Umbilical cord (tissue), 2 donors: ENCODE measurements at places on chromosomes 3 and 15.

DNA sequence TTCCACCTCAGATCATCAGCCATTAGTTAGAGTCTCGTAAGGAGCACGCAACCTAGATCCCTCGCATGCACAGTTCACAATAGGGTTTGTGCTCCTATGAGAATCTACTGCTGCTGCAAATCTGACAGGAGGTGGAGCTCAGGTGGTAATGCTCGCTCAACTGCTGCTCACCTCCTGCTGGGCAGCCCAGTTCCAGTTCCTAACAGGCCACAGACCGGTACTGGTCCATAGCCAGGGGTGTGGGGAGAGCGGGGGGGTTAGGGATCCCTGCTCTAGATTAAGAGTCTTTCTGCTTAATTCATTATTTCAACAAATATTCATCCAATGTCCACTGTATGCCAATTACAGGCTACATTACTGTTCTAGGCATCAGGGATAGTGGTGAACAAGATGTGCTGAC is 170.4 kb upstream of the KBTBD8 start:
- no peak for DNase-seq

DNA sequence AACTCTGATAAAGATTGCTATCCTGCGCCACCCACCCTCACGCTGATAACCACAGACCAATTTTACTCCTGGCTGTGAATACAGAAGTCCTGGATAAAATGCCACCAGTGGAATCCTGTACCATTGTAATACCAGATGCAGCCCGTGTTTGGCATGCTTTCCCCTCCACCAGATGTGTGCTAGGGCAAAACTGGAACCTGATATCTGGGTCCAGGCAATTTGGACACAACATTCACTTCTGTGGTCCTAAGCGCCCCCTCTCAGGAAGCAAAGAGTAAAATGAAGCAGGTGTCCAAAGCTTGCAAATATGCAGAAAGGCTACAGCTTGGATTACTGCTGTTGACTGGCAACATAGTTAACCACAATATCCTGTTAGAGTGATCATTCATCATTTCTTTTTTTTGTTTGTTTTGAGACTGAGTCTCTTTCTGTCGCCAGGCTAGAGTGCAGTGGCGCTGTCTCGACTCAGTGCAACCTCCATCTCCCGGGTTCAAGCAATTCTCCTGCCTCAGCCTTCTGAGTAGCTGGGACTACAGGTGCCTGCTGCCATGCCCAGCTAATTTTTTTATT is 32.8 kb downstream of the LOXL1 start:
- no peak for DNase-seq

GRCh38 chr15:28892789-28893610 is 7.2 kb downstream of the APBA2 start:
- DNase-seq = no peak

DNA sequence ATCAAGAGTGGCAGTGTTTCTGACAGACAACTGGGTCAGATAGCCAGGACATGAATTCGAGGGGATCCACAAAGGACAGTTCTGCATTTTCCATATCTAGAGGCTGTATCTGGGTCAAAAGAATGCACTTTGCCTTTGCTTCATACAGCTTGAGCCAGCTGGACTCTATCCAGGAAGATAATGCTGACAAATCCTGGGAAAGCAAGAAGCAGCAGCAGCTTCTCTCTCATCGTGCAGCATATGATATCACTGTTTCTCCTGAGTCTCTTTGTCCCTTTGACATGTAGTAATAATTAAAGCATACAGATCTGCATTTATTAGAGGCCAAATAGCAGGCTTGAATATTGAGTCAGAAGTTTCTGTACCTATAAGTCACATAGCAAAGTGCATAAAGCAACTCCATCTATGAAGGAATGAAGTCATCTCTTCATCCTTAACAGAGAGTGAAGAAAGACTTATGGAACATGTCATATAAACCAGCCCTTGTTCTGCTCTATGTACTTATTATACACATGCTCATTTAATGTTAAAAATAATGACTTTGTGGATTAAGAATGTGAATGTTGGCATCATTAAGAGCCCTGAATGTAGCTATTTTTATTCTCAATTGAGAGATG is 236.8 kb upstream of the GBE1 start:
- peak; percentile 93 for DNase-seq

GRCh38 chr3:174598885-174599439 is 260.2 kb upstream of the NAALADL2 start:
- DNase-seq = no peak

- no peak for DNase-seq
Observed at GRCh38 chr3:30462721-30463470, 143.5 kb upstream of the TGFBR2 start.

- no peak for DNase-seq
Observed at GRCh38 chr15:92653836-92654539, 1.6 kb downstream of the FAM174B start.

DNA sequence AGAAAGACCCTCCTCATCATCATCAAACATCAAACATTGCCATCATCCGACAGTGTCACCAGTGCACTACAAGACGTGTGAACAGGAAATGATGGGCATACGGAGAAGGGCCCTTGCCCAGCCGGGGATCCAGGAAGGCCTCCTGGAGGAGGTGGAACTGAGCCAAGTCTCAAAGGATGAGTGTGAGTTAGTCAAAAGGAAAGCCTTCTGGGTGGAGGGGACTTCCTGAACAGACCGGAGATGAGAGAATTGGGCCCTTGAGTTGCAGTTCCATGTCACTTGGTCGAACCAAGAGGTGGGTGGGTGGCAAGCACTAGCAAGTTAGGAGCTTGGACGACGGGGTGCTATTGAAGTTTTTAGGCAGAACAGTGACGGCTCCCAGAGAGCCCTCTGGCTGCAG is 8.5 kb downstream of the SEMA4B start:
- DNase-seq = no peak

- peak; percentile 21 for DNase-seq
Observed at GRCh38 chr3:44252332-44252959, 10.8 kb downstream of the TOPAZ1 start.

DNA sequence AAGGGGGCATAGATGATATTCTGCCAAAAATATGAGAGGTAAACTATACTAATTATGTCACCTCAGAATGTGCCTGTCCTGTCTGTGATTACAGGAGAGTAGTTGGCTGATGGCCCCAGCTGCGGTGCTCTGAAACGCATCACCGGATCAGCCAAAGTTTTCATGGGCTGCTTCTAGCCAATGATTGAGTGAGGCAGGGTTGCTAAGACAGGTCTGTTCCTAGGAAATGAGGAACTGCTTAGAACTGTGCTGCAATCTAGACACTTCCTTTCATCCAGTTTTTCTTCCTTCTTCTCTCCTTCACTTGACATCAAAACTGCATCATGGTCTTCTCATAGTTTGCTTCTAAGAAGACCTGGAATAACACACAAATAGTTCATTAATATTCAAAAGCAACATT is 124.0 kb downstream of the KCNH8 start:
- DNase-seq = no peak

DNA sequence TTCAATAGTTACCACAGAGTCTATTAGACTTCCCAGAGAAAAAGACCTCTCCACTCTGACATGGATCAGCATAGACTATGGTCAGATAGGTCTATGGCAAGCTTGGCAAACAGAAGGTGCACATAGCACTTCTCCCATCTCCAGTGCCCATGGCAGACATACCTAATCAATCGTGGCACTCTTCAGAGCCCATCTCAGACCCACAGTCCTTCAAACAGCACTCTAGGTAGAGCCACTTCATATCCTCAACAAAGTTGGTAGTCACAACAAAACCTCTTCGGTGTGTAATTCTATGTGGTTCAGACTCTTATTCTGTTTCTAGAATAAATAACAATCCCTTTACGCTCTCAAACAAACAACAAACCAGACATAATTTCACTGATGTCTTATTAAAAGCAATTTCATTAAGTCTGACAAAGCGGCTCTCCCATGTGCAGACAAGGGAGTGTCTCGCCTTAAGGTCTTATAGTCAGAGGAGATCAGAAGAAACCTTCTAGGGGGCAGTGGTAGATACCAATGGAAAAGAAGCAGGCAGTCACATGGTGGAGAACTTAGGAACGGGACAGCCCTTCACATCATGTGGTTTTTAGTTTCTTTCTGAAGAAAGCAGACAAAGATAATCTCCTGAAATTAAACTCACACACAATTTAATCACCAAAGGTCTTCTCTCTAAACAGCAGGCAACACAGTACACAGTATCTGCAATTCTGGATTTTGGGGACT is 483.4 kb downstream of the FOXP1 start:
- DNase-seq = no peak

GRCh38 chr15:50321680-50322210 is 33.3 kb downstream of the GABPB1 start:
- DNase-seq = no peak

GRCh38 chr3:64400706-64401105 is 175.4 kb upstream of the PRICKLE2 start:
- DNase-seq = no peak

GRCh38 chr3:14799146-14799545 is 19.6 kb upstream of the FGD5 start:
- no peak for DNase-seq

DNA sequence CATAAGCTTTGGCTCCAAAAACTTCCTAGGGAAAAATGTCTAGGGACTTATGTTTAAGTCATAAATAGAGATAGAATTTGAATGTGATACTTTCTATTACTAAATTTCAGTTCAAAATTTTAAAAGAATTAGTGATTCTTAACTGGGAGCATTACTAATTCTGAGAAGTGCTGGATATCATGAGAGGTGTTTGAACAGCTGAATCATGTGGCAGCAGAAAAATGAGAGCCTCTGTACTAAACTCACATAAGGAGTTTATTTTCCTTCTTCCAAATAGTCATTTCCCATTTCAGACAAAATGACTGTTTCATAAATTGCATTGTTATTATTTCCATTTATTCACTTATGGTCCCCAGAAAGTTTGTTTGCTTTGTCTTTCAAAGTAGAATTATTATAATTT is 62.7 kb downstream of the SLMAP start:
- DNase-seq = no peak

DNA sequence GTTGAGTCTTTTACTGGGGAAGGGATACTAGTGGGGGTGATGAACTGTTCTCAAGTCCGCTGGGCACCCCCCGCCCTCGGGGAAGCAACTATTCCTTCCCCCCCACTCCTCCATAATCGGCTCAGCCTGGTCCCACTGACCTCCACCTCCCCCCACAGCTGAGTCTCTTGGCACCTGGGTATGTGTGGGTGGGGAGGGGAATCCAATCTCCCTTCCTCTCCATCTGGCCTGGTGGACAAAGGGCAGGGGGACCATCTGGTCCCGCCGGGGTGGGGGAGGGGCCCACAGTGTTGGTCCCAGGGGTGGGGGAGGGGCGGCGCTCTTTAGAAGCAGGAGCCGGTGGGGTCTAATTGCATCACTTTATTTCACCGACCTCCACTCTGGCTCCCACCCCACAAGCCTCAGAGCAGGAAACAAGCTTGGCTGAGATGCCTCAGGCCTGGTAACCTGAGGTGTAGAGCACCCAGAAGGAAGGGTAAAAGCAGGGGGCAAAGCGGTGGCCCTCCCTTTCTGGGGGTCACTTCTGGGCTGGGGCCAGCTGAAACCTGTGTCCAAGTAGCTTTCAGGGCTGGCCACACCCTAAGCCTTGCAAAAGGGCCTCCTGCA is 1.0 kb upstream of the PCBP4 start:
- peak; percentile 36 for DNase-seq

GRCh38 chr15:39692356-39693327 is 90.0 kb downstream of the FSIP1 start:
- DNase-seq = peak; percentile 82

GRCh38 chr3:78900426-78900825 is 867.4 kb downstream of the ROBO1 start:
- no peak for DNase-seq

DNA sequence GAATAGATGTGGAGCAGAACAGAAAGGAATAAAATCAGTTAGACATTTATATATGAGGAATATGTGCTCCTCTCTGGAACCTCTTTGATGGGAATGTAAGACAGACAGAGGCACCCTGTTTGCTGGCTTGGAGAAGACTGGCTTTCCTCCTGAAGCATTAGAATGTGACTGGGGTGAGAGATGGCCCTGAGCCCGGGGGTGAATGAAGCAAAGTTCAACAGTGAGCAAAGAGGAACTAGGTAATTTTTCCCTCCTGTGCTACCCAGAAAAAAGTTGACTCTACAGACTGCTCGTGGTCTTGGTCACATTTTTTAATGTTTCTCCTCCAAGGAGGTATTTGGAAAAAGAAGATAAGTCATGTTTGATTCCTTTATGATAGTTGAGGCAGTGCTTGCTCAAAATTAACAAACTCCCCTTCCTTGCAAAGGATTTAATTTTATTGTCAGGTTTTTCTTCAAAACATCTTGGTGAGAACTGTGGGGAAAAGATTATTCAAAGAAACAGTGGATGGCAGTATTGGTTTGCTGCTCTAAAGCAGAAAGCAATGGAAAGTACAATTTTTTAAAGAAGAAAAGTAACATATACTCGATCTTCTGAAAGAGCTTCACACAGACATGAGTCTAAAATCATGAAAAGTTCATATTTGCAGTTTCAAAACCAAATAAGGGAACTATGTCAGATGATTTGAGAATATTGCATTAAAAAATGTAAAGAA is 370.4 kb upstream of the CDIN1 start:
- peak; percentile 6 for DNase-seq

DNA sequence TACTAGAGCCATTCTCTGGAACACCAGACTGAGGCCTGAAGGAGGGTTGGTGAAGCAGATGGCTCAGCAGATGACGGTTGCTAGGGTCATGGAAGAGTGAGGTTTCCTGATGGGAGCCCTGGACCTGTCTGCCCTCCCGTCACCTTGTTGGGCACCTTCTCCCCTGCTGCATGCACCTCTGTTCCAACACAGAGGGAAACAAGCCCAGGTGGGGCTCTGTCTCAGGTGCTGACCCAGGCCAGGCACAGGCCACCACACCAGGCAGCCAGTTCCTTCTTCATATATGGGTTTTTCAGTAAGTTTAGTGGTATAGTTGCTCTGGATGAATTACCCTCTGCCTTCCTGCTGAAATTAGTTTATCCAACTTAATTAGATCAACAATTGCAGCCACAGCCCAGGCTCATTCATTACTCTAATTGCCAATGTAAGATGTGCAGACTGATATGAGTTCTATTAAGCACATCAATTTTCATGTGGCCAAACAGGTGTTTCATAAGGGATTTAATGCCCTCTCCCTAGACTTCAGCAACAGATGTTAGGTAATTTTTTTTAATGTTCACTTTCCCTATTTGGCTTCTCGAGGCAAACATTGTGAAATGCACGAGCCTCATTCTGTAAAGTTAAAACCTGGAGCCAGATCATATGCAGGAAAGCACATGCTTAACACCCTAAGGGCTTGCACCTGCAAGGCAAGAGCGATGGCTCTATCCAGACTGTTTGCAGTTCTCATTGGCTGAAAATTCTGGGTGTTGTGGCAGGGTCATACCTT is 174.8 kb downstream of the CHDH start:
- no peak for DNase-seq

GRCh38 chr3:4508048-4508981 is 15.2 kb downstream of the ITPR1 start:
- no peak for DNase-seq
